Activated CD8-positive, alpha-beta memory T cell treated with anti-CD3 and anti-CD28 coated beads for 24 hours (primary cell): ENCODE measurements at places on chromosomes 6 and 20.

DNA sequence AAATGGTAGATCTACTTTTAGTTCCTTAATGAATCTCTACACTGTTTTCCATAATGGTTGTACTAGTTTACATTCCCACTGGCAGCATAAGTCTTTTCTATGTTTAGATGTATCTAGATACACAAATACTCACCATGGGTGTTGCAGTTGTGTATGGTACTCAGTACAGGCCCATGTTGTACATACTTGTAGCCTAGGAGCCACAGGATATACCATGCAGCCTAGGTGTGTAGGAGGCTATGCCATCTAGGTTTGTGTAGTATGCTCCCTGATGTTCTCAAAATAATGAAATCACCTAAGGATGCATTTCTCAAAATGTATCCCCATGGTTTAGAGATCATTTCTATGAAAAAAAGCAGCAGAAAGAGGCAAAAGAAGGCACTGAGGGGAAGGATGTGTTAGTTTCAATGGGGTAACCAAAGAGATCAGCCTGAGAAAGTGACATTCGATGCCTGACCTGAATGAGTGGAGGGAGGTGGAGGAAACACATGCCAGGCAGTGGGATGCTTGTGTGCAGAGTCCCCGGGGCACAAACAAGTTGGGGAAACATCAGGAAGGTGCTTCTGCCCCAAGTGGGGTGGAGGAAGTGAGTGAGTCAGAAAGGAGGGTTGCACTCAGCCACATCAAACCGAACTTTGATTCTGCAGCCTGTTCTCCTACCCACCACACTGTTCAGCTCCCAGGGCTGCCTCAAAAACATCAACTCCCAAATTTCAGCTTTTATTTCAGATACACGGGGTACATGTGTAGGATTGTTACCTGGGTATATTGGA lies 191.2 kb downstream of the ZNF217 start:
- DNase-seq = peak; percentile 61

GRCh38 chr6:44202972-44203750 lies 13.6 kb upstream of the MYMX start:
- no peak for DNase-seq

DNA sequence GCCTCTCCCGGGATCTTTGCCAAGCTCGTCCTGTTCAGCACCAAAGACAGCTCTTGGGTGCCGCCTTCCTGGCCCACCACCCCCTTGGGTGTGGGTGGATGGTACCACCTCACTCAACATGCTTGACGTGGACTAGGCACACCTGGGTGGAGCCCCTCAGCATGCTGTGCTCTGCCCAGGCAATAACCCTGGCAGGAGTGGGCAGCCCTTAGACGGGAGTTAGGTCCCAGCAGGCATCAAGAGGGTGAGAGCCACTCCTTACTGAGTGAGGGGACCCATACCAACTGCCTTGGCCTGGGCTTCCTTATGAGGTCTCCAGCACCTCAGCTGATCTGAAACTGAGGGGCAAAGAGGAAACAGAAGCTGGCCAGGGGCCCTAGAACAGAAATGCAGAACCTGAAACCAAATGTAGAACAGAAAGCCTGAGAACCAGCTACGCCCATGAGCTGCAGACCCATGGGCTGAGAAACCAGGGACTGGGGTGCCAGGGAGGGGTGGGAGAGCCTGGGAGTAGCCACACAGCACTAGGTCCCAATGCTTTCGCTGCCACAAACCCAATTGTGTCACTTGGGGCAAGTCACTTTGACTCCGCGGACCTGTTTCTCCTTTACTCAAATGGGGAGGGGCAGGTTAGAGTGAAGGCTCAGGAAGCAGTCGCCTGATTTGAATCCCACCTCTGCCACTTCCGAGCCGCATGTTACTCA lies 2.0 kb downstream of the FGD2 start:
- DNase-seq = no peak

DNA sequence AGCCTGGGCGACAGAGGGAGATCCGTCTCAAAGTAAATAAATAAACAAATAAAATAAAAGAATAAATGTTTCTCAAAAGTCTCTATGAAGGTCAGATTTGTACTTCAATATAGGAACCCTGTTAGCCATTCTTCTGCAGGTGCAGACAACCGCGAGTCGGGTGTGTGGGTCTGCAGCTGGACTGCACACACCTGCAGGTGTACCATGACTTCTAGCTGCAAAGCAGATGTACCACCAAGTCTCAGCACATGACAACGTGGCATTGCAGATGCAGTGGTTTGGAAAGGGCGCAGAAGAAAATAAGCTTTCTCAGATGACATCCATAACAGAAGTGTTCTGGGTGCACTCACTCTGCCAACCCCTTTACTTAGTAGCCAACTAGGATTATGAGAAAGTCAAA lies 239.7 kb downstream of the ATXN1 start:
- no peak for DNase-seq

GRCh38 chr20:30593572-30593971 lies 663.9 kb upstream of the DEFB115 start:
- DNase-seq = no peak

GRCh38 chr20:60993433-60994044 lies 258.5 kb upstream of the CDH4 start:
- no peak for DNase-seq

DNA sequence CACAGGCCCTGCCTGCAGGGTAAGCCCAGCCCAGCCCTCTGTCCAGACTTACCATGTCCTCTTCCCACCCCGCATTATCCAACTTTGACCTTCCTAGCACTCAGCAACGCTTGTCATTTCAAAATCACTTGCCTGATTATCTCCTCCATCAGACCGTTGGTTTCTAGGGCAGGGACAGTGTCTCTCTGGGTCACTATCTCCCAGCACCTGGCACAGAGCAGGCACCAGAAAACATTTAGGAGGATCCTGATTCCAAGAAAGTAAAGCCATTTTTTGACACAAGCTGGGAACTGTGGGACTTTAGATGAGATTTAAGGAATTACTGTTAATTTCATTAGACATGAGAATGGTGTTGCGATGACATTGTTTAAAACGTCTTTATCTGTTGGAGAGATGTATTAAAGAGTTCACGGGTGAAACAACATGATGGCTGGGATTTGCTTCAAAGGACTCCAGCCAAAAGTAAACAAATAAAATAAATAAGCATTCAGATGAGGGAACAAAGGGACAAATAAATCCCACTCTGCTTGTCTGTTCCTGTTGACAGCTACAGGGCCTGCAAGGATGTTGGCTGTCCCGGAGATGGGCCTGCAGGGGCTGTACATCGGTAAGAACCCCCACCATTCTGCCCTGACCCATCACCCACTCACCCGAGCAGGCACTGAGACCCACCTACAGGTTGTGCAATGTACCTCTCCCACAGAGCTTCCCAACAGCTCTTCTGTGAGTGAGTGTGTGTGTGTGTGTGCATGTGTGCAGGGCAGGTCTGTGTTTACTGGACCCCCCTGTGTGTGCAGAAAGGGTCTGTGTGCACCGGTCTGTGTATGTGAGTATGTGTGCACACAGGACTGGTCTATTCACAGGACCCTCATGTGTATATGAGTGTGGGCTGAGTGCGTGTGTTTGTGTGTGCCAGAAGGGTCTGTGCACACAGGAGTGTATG lies 5.9 kb downstream of the HSPA12B start:
- no peak for DNase-seq

- no peak for DNase-seq
These were observed 27.6 kb downstream of the CD40 start for GRCh38 chr20:46145713-46146112.

- no peak for DNase-seq
These were observed 56.1 kb downstream of the FILIP1 start for GRCh38 chr6:75437421-75437891.

DNA sequence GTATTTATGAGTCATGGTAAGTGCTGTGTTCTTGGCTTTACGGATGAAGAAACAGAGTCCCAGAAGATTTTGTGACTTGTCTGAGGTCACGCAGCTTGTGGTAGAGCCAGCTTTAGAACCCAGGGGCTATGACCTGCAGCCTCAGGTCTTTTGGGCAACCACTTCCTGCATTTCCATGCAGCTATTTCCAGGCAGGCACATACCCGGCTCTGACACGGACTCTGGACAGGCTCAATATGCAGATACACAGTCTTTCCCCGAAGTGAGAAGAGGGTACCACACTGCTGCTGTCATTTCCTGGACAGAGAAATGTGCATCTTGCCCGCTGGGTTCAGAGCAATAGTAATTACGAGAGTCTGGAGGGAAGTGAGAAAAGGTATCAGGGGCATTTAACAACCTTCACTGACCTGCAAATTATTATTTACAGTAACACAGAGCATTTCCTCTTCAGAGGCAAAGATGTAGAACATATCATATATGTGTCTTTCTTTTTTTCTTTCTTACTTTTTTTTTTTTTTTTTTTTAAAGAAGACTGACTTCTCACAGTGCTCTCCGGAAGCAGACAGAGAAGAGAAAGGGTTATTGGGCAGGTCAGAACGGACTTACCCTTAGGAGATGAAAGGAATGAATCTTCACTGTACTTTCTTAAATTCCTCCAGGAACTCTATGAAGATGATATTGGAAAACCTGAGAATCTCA lies 185.1 kb downstream of the CLIC5 start:
- peak; percentile 68 for DNase-seq

GRCh38 chr20:53492212-53492611 lies 101.4 kb downstream of the ZNF217 start:
- no peak for DNase-seq

GRCh38 chr6:142676027-142676443 lies 268.9 kb downstream of the HIVEP2 start:
- no peak for DNase-seq

GRCh38 chr6:19934996-19935591 lies 97.9 kb downstream of the ID4 start:
- DNase-seq = no peak
